ENCODE measurements at places on chromosomes 11 and 22.

GRCh38 chr11:103380031-103380430 lies 270.8 kb downstream of the DYNC2H1 start:
- no peak for DNase-seq

DNA sequence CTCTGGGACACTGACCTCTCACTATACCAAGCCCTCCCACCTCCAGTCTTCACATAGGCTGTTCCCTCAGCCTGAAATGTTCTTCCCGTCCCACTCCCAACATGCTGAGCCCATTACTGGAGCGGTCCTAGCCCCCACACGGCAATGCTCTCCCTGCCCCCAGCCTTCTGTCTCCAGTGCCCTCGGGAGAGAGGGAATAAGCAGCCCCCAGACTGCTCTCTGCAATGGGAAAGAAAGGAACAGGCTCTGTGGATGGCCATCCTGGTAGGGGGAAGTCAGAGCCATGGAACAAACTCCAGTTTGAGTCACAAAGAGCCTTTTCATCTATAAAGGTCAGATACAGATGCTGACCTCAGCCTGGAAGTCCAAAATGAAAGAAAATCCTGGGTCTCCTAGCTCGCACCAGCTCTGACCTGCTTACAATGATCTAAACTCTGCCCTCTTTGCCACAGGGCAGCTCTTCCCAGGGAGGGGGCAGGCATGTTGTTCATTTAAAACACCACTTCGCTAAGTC lies 62.6 kb downstream of the FLRT1 start:
- DNase-seq = no peak

DNA sequence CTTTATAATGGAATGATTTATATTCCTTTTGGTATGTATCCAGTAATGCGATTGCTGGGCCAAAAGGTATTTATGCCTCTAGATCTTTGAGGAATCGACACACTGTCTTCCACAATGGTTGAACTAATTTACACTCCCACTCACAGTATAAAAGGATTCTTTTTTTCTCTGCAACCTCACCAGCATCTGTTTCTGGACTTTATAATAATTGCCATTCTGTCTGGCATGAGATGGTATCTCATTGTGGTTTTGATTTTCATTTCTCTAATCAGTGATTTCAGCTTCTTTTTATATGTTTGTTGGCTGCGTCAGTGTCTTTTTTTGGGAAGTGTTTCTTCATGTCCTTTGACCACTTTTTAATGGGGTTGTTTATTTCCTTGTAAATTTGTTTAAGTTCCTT lies 679.3 kb downstream of the JRKL start:
- DNase-seq = no peak

DNA sequence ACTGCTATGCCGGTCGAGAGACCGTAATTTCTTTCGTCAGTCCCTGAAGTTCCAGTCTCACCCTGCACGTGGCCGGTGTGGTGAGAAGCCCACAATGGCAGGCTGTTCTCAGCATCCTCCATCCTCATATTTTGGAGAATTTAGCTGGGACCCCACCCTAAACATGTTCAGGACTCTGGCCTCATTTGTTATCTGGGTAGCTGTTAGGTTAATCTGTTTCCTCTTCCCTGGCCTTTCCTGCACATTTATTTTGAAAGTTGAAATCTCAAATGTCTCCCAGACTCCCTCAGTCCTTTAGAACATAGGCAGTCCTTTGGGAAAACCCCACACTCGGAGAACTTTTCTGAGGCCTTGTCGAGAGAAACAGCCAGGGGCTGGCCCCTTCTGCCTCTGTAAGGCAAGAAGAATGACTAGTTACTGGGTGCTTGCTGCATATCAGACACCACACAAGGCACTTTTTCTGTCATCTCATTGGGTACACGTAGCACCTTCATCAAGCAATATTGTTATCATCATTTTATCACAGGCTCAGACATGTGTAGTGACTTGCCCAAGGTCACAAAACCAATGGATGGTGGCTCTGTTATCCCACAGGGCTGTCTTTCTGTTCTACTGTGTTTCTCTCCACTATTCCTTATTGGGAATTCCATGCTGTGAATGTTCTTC lies 109.3 kb upstream of the CRYBB3 start:
- DNase-seq = no peak

DNA sequence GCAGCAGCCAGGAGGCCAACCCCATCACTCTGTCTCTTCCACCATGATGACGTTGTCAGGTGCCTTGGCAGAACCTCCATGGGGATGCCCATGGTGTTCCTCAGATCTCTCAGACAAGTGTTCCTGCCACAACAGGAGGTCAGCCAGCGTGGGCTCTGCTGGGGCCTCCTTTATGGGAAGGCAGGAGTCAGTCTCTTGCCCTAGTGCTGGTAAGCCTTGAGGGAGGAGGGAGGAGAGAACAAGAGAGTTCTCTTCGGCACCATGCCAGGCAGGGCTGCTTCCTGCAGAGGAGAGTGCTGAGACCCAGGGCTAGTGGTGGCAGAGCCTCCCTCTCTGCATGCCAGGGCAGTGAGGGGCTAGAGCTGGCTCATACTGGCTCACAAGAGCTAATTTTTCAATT lies 32.5 kb downstream of the GNAZ start:
- no peak for DNase-seq

Data from cortex of kidney (tissue), 1 donor.